ENCODE measurements at places on chromosomes 13 and 19.

GRCh38 chr19:42272535-42272897 lies 3.5 kb downstream of the CIC start:
- no peak for DNase-seq

- no peak for DNase-seq
Observed at GRCh38 chr13:37207691-37208451, 102.4 kb upstream of the CSNK1A1L start.

- no peak for DNase-seq
Observed at GRCh38 chr13:39870197-39870747, 214.8 kb downstream of the COG6 start.

GRCh38 chr13:46624353-46624752 lies 71.4 kb downstream of the LRCH1 start:
- DNase-seq, result no peak

DNA sequence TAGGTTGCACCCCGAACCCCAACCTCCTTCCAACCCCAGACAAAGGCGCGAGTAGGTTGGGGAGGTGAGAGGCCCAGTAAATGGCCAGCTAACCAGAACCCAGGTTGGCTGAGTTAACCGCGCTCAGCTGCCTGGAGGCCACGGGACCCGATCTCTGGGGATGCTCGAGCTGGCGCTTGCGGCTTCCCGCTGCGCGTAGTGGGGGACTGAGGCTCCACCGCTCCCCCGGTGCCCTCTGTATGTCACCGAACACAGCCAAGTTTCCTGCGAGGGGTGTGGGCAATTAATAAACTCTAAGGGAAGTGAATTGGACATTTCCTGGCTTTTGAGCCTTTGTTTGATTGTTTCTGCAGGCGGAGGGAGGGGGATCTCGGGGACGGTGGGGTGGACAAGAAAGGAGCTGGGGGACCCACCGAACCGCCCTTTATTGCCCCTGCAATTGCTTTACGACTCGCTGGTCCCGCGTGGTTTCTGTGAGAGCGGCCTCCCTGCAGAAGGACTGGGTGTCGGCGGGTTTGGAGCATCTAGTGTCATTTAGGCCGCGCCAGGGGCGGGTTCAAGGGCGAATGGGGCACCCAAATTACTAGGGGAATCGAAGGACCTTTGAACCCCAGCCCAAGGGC lies 3.5 kb upstream of the ZIC5 start:
- no peak for DNase-seq

Measured in cortex of kidney (tissue), 1 donor.